ENCODE measurements at places on chromosomes 5 and 9.

DNA sequence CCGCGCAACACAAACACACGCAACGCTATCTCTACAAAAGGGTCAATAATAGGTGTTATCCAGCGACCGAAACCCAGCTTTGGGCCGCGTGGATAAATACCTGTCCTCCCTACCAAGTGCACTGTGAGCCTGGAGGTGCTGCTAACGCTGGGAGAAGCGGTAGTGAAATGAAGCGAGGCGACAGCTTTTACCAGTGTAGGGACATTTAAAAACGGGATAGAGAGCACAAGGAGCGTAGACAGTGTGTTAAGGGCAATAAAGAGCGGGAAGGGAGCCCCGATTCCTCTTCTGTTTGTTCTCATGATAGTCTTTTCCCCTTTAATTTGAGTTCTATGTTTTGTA is 421 bp upstream of the DEPDC1B start:
- peak overlapping the region; percentile 86 for H3K27ac ChIP-seq
- H3K4me1 ChIP-seq, result peaks cover 4% of the 10 kb centered on the region
- H3K27me3 ChIP-seq, result no peaks in the 10 kb centered on the region

- no peak overlapping the region for H3K4me3 ChIP-seq
- no peak overlapping the region for H3K27ac ChIP-seq
- H3K27me3 ChIP-seq, result no peaks in the 10 kb centered on the region
- no peak for DNase-seq
- H3K36me3 ChIP-seq, result no peaks in the 10 kb centered on the region
- H3K4me1 ChIP-seq, result peaks cover 17% of the 10 kb centered on the region
Measured at GRCh38 chr5:113125371-113125770, 148.8 kb downstream of the DCP2 start.

DNA sequence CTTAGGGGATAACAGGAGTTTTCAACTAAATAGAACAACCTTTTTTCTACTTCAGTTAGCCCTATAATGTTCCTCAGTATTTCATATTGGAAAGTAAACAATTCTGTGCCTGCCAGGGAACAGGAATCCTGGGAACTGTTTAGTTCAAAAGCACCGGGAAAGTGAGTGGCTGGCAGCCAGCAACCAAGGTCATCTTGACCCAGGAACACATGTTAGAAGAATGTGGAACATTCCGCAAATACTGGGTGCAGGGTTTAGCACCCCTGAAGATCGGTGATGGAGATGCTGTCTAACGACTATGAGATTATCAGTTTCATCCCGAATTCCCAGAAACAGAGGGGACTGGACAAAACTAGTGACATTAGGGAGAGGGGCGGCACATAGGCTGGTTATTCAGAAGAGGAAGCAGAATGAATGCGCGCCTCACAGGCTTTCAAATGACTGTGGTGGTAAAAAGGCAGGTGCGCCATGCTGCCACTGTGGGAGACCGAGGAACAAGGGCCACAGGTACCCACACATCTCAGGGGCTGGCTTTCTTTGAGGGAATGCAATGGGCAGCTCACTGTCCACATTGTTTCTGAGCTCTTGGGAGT is 51.2 kb downstream of the IPPK start:
- no peaks in the 10 kb centered on the region for H3K27me3 ChIP-seq
- no peak overlapping the region for H3K4me3 ChIP-seq

DNA sequence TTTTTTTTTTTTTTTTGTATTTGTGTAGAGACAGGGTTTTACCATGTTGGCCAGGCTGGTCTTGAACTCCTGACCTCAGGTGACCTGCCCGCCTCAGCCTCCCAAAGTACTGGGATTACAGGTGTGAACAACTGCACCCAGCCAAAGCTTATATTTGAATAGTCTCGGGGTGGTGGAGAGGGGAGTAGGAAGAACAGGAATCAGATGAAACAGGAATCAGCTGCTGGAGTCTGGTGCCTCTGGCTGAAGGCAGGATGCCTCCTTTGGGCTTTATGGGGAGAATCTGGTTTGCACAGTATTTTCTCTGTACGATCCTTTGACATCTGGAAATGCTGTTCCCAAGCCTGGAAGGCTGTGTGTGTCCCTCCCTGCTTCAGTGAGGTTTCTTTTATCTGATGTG is 10.9 kb downstream of the C5orf52 start:
- DNase-seq, result no peak
- no peaks in the 10 kb centered on the region for H3K27me3 ChIP-seq
- H3K4me3 ChIP-seq, result no peak overlapping the region
- H3K36me3 ChIP-seq, result no peaks in the 10 kb centered on the region

- H3K27me3 ChIP-seq, result no peaks in the 10 kb centered on the region
- H3K4me1 ChIP-seq, result no peaks in the 10 kb centered on the region
- H3K27ac ChIP-seq, result no peak overlapping the region
- no peak for DNase-seq
- H3K4me3 ChIP-seq, result no peak overlapping the region
Measured at GRCh38 chr5:37034955-37035354, 158.4 kb downstream of the NIPBL start.

GRCh38 chr5:31626156-31626555 is 12.8 kb upstream of the PDZD2 start:
- no peaks in the 10 kb centered on the region for H3K36me3 ChIP-seq
- H3K27me3 ChIP-seq, result no peaks in the 10 kb centered on the region
- no peak for DNase-seq

DNA sequence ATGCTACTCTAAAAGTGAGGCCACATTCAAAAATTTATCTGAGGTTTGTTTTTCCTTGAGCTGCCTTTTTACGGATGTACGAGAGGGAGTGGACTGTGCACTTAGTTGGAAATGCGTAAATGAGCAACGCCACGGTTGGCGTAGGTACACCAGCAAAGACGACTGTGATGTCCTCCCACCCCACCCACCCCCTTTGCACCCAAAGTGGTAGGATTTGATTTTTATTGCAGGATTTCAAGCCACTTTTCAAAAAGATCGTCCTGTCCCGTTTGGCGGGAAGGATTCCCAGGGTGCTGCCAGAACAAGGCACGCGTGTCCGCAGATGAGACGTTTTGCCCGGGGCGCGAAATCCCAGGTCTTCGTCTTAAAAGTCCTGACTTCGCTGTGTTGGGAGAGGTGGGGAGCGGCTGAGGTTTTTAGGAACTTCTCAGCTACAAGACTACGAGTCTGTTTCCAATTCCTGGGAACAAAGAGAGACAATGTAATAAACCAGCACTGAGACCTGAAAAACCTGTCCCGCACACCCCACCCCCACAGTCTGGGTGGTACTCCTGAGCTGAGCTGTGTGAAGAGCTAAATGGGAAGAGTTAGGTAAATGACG is 1.0 kb upstream of the TLE1 start:
- H3K4me1 ChIP-seq, result peaks cover 26% of the 10 kb centered on the region
- no peaks in the 10 kb centered on the region for H3K36me3 ChIP-seq
- H3K27ac ChIP-seq, result peak overlapping the region; percentile 68
- H3K4me3 ChIP-seq, result peak overlapping the region; percentile 27

- peak; percentile 14 for DNase-seq
- H3K27me3 ChIP-seq, result no peaks in the 10 kb centered on the region
- H3K4me3 ChIP-seq, result no peak overlapping the region
- H3K36me3 ChIP-seq, result no peaks in the 10 kb centered on the region
- H3K27ac ChIP-seq, result no peak overlapping the region
Measured at GRCh38 chr9:120583958-120584369, 4.0 kb upstream of the CDK5RAP2 start.

GRCh38 chr5:9440517-9440916 is 105.4 kb downstream of the SEMA5A start:
- DNase-seq, result no peak
- no peaks in the 10 kb centered on the region for H3K27me3 ChIP-seq
- H3K36me3 ChIP-seq, result no peaks in the 10 kb centered on the region
- H3K4me3 ChIP-seq, result no peak overlapping the region

DNA sequence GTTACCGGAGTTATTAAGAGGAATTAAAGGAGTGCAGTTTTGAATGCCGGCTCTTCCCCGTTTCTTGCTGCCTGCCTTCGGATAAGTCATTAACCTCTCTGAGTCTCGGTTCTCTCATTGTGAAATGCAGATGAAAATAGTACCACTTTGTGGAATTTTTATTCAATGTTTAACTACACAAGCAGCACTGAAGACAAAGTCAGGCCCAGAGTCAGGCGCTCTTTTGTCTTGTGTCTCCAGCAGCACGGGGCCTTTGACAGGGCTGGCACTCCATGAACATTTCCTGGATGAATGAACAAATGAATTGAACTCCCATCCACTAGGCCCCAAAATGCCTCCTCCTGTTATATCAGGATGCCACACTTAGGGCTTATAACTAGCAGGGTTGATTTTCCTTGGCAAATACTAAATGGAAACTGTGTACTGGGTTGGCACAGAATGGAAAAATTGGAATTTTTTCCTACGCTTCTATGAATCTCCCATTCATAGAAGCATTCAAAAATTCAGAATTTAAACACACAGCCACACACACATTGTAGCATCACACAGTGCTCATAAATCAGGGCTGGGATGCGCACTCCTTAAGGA is 332.8 kb downstream of the MLLT3 start:
- no peak overlapping the region for H3K4me3 ChIP-seq
- H3K36me3 ChIP-seq, result no peaks in the 10 kb centered on the region
- no peaks in the 10 kb centered on the region for H3K27me3 ChIP-seq
- H3K27ac ChIP-seq, result no peak overlapping the region

DNA sequence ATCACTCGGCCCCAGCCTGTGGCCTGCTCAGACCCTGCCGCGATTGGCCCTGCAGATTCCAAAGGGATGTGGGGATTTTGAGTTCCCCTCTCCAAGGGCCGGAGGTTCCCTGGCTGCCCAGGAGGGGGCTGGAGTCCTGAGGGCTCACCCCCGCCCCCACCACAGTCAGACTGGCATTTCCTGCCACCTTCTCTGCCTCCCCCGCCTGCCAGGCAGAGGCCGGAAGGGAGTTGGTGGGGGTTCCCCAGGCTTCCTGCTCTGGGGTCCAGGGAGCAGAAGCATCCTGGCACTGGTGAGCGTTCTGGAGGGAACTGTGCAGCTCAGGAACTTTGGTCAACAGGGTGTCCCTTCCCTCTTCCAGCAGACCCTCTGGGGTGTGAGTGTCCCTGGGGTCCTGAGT is 70.6 kb downstream of the RXRA start:
- no peak overlapping the region for H3K27ac ChIP-seq
- no peaks in the 10 kb centered on the region for H3K4me1 ChIP-seq
- H3K36me3 ChIP-seq, result no peaks in the 10 kb centered on the region
- no peak for DNase-seq
- no peaks in the 10 kb centered on the region for H3K27me3 ChIP-seq

DNA sequence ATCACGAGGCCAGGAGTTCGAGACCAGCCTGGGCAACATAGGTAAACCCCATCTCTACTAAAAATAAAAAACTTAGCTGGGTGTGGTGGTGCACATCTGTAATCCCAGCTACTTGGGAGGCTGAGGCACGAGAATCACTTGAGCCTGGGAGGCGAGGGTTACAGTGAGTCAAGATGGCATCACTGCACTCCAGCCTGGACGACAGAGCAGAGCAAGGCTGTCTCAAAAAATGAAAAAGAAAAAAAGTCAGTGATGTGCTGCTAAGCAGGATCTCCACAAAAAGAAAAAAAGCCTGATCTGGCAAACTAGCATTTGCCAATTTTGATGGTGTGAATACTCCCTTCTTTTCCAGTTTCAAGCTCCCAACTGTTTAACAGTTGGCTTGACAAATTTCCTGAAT is 21.9 kb downstream of the F2R start:
- H3K27ac ChIP-seq, result peak overlapping the region; percentile 73
- no peaks in the 10 kb centered on the region for H3K36me3 ChIP-seq
- H3K27me3 ChIP-seq, result no peaks in the 10 kb centered on the region
- no peaks in the 10 kb centered on the region for H3K4me1 ChIP-seq

- no peaks in the 10 kb centered on the region for H3K36me3 ChIP-seq
- no peak for DNase-seq
- H3K4me3 ChIP-seq, result no peak overlapping the region
- no peaks in the 10 kb centered on the region for H3K27me3 ChIP-seq
- no peaks in the 10 kb centered on the region for H3K4me1 ChIP-seq
- H3K27ac ChIP-seq, result no peak overlapping the region
Measured at GRCh38 chr9:134983074-134983473, 65.4 kb upstream of the FCN1 start.

DNA sequence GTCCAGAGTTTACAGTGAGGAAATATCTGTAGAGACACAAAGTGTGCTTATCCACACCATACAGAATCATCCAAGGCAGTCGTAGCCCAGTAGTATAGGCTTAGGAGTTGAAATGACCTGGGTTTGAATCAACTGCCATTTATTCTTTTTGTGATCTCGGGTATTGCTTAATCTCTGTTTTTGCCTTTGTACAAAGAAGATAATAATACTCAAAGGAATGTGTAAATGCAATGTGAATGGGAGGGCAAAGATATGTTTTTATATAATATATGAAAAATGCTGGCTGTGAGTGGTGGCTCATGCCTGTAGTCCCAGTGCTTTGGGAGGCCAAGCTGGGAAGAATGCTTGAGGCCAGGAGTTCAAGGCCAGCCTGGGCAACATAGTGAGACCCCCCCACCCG is 141.1 kb downstream of the SPATA31D1 start:
- H3K4me3 ChIP-seq, result no peak overlapping the region
- no peaks in the 10 kb centered on the region for H3K27me3 ChIP-seq
- H3K4me1 ChIP-seq, result no peaks in the 10 kb centered on the region
- H3K27ac ChIP-seq, result no peak overlapping the region

GRCh38 chr9:9942764-9943424 is 669.9 kb downstream of the PTPRD start:
- H3K36me3 ChIP-seq, result no peaks in the 10 kb centered on the region
- no peaks in the 10 kb centered on the region for H3K4me1 ChIP-seq
- H3K27ac ChIP-seq, result no peak overlapping the region
- H3K4me3 ChIP-seq, result no peak overlapping the region

GRCh38 chr9:83061990-83062650 is 822 bp downstream of the RASEF start:
- H3K27me3 ChIP-seq, result peaks cover 9% of the 10 kb centered on the region
- peak; percentile 70 for DNase-seq
- H3K4me3 ChIP-seq, result peak overlapping the region; percentile 55

- peaks cover 12% of the 10 kb centered on the region for H3K4me1 ChIP-seq
- no peak overlapping the region for H3K27ac ChIP-seq
- H3K27me3 ChIP-seq, result no peaks in the 10 kb centered on the region
- no peak for DNase-seq
Measured at GRCh38 chr5:146717951-146718350, 160.6 kb downstream of the PPP2R2B start.

- DNase-seq, result peak; percentile 49
- peaks cover 29% of the 10 kb centered on the region for H3K4me1 ChIP-seq
- no peak overlapping the region for H3K4me3 ChIP-seq
- no peaks in the 10 kb centered on the region for H3K36me3 ChIP-seq
- H3K27ac ChIP-seq, result peak overlapping the region; percentile 41
Measured at GRCh38 chr9:77981332-77981731, 50.3 kb downstream of the GNAQ start.

DNA sequence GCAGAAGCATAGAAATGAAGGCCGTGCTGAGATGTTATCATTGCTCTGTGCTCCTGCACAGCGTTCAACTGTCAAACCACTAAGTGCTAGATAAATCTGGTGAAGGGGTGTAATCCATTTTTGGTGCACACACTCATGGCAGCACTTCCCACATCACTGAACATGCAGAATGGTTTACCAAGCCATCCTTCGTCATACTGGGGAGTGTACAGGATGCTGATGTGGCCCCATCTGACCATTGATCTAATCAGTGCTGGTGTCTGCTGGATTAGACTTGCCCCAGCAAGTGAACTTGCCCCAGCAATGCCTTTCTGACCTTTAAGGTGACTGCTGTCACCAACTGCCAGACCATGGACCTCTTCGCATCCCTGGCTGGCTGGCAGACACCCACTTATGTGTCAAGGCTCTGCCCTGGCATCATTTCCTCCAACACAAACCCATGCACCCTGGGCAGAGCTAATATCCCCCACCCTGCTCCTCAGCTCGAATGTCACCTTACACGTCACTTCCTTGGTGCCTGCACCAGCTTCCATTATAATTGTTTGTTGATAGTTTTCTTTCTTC is 4.2 kb upstream of the SEMA4D start:
- no peak overlapping the region for H3K4me3 ChIP-seq
- H3K27me3 ChIP-seq, result no peaks in the 10 kb centered on the region
- no peaks in the 10 kb centered on the region for H3K36me3 ChIP-seq
- peaks cover under 1% of the 10 kb centered on the region for H3K4me1 ChIP-seq

Measured in hepatocyte (in vitro differentiated cells).